ENCODE measurements at places on chromosomes 7 and 10.
A peak's percentile ranks its signal among the peaks of the same experiment; 100 is the strongest.

- DNase-seq, result no peak
These were observed 338.3 kb downstream of the CXCL12 start for GRCh38 chr10:44046605-44047004.

DNA sequence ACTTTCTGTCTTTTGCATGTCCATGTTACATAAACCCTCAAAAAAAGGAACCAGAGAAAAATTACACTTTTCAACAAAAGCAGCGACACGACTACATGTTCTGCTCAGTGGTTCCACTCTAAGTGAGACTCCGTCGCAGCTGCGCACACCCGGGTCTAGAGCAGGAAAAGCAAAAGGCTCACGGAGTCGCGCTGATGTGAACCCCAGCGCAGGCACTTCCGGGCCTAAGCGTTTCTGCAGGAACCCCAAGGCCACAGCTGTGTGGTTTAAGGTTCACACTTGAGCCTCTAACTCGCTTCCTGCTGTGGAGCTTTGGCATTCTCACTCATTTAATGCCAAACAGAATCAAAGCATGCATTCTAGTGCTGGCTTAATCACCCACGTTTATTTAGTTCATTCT is 240.3 kb downstream of the DNAJB6 start:
- DNase-seq, result no peak

GRCh38 chr7:129841465-129841864 is 111.3 kb downstream of the UBE2H start:
- no peak for DNase-seq

DNA sequence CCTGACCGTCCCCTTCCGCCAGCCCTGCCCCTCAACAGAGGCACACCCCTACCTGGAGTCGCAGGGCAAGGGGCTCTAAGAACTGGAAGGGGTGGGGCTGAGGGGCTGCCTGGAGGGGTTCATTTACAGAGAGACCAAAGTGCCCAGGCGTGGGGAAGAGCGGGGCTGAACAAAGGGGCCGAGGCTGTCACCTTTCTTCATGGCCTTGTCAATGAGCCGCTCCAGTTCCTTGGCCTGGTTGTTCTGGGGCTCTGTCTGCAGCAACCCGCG is 2.3 kb upstream of the CLDN15 start:
- no peak for DNase-seq

DNA sequence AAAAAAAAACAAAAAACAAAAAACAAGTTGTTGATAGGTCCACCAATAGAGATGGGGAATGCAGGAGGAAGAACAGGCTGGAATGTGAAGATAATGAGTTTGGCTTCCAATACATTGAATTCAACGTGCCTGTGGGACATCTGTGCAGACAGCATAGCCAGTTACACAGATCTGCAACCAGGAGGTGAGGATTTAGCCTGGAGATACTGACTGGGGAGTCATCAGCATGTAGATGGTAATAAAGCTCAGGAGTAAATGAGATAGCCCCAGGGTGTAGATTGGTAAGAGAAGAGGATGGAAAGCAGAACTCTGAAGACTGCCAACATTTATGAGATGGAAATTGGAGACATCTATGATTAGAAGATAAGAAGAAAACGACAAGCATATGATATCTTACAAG is 4.7 kb upstream of the TRIM8 start:
- DNase-seq, result no peak

GRCh38 chr7:138158739-138159528 is 82.7 kb downstream of the AKR1D1 start:
- DNase-seq, result no peak

DNA sequence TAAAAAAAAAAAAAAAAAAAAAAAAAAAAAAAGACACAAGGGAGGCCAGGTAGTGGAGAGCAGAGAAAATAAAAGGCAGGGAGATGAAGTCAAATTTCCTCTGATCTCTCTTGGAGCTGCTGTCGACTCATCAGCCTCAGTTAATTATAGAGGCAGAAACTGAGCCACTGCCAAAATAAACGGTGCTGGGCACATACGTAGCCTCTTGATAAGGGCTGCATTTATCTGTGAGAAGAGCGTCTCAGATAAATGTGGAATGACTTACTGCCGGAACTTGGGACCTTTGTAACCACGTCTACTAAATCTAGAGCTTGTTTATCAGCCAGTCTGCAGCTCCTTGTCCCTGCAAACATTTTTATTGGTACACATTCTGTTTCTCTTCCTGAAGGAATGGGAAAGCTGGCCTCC is 162.3 kb downstream of the BAMBI start:
- peak; percentile 5 for DNase-seq

DNA sequence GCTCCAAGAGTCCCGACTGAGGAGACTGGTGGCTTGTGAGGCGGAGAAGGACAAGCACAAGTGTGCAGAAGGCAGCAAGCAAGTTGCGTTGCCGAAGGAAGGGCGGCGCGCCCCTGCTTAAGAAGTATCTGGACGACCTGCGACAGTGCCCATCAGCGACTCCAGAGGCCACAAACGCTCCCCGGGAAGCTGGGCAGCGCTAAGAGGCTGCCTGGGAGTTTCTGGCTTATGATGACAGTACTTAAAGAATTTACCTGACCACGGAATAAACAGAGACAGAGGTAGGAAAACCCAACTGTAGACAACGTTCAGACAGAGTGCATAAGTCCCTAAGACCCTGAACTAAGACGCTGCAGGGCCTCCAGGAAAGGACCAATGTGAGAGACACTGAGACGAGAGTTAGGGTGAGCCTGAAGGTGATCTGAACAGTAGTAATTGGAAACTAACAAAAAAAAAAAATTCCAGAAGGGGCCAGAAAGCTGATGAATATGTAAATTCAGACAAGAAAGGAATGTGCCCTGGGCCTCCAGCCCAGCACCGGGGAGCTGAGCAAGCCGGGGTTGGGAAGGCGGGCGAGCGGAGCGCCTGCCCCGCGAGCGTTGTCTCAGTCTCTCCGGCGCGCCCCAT is 1.0 kb downstream of the OSBPL3 start:
- peak; percentile 44 for DNase-seq

GRCh38 chr10:60532696-60533468 is 143.2 kb upstream of the ANK3 start:
- no peak for DNase-seq

DNA sequence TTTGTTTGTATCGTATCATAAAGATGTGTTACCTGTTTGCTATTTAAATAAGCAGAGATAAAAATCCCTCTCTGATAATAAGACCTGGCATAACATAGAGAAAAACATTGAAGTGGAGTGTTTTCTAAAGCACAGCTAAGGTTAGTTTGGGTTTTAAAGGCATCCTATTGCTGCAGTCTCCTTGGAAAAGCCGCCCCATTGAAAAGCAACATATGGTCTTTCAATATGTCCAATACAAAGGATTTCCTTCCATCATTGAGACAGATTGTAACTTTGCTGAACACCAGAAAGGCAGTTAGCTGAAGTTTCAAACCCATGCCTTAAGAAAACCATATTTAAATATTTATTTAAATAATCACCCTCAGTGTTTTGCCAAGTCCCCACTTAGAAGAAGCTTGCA is 898.5 kb upstream of the KCND2 start:
- no peak for DNase-seq

DNA sequence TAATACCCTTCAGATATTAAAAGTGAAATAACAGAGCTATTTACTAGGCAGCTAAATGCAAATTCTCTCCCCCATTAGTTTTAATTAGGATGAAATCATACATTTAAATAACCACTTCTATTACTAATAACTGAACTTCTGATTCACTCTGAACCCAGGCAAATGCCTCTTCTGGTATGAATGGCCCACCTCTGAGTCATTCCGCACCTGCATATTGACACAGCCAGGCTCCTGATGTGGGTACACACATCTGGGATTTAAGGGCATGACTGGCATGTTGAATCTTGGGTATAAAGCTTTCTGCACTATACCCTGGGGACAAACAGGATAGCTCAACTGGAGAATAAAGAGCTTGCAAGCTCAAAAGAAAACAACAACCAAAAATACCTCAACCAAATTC is 140.9 kb downstream of the AUTS2 start:
- DNase-seq, result no peak

GRCh38 chr10:77599651-77600050 is 38.0 kb downstream of the KCNMA1 start:
- no peak for DNase-seq

GRCh38 chr10:5598085-5598690 is 68.2 kb downstream of the ASB13 start:
- DNase-seq, result no peak
